ENCODE measurements at places on chromosomes 1 and 21.
A peak's percentile ranks its signal among the peaks of the same experiment; 100 is the strongest.

DNA sequence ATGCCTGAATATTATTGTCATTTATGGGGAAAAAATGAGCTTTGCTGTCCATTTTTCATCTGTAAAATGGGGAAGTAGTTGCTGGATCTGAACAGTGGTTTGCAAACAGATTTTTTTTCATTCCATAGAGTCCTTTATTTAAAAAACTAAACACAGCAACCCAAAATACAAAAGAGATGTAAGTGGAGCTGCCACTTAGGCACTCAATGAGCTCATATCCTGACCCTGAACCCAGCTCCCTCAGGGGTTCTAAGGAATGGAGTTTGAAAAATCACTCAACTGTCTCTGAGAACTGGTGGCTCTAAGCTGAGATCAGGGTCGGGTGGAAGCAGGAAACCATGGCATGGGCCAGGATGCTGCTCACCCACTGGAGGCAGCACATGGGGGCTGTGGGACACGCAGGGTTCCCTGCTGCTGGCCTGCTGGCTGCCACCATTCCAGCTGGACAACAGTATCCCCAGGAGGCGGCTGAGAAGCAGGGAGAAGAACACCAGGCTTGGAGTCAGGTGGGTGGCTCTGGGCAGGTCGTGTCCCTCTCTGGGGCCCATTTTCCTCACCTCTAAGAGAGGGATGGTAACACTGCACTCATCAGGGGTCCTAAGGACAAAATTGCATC, 9.6 kb upstream of the ECE1 start:
- no peak for DNase-seq

GRCh38 chr1:22287946-22288520, 145.1 kb upstream of the WNT4 start:
- DNase-seq: no peak

GRCh38 chr1:210413951-210414350, 85.2 kb downstream of the HHAT start:
- DNase-seq: no peak

DNA sequence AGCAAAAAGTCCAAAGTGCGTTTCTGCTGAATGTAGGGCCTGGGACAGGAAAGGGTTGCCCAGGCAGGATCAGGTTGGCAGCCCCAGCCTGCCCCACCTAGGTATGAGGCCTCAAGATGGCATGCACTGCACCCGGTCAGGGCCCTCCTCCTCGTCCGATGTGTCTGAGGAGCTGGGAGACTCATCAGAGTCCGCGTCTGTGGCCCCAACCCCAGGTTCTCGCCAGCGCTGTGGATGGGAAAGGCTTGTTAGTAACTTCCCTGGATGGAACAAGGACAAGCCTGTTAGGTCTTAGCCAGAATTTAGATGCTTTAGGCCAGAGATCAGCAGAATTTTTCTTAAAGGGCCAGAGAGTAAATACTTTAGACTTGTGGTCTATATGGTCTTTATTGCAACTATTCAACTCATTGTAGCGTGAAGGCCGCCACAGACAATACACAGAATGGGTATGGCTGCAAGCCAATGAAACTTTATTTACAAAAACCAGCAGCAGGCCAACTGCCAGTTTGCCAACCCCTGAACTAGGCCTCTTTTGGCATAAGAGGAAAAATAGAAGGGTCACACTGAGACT, 12.4 kb downstream of the PEA15 start:
- DNase-seq: no peak

DNA sequence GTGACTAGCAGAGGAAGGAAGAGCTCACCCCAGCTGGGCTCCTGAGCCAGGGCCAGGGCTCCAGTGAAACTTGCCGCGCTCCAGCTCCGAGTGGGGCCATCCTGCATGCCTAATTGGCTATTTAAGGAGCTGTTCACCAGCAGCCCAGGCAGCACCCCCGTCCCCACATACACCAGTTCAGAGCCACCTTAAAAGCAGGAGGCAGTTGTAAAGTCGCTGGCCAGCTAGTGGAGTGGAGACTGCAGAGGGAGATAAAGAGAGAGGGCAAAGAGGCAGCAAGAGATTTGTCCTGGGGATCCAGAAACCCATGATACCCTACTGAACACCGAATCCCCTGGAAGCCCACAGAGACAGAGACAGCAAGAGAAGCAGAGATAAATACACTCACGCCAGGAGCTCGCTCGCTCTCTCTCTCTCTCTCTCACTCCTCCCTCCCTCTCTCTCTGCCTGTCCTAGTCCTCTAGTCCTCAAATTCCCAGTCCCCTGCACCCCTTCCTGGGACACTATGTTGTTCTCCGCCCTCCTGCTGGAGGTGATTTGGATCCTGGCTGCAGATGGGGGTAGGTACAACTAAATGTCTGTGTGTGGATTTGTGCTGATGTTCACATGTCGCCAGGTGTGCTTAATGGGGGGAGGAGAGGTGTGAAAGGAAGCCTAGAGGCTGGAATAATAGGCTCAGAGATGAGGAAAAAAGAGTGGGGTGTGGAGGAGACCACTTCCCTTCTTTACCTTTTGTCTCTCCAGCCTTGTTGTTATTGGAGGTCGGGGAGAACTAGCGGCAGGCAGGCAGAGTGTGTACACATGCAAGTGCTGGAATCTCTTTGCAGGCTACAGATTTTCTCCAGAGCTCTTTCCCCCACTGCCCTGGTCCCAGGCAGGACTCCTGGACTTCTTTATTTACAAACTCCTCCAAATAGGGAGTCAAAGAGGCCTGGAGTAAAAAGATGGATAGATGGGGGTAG, at the start of gene CA14:
Gene CA14 (plus strand): TSS at position 151 of the 962 bp plus-strand sequence. CDS start 355 bp downstream, at position 506.
- peak; percentile 25 for DNase-seq

GRCh38 chr1:47906009-47906432, 91.2 kb downstream of the TRABD2B start:
- DNase-seq: no peak

DNA sequence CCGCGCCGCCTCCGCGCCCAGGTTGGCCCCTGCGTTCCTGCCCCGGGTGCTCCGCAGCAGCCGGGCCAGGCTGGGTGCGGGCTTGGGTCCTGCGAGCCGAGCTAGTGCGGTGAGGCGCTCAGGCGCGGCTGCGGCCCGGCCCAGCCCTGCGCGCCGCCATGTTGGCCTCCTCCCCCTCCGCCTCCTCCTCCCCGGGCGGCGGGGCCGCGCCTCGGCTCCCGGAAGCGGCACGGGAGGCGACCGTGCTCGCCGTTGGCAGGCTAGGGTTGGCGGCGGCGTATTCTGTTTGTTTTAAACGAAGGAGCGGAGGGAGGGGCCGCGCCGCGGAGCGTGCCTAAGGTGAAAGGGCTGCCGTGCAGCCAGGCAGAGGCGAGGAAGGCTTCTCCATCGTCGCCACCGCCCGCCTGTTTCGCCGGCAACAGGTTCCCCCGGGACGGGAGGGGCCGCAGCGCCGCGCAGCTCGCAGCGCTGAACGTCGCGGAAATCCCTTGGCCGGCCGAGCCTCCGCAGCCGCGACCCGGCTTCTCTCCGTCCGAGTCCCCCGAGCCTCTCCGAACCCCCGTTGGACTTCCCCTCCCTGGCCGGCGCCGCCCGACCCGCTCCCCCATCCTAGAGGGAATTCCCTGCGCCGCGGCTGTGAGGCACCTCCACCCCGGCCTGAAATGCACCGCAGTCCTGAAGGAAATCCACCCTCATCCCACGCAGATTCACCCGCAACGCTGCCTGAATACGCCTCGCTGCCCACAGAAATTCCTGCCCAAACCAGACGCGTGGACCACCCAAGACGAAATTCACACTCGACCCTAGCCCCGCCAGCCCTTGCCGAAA, at the start of gene USP24:
Gene USP24 (minus strand): TSS at position 171 of the 828 bp plus-strand sequence. CDS start 251 bp downstream, outside the sequence.
- peak; percentile 92 for DNase-seq

- DNase-seq: peak; percentile 76
Observed at GRCh38 chr1:117128323-117129079, 7.0 kb upstream of the TRIM45 start.

GRCh38 chr1:220123889-220124288, 30.0 kb downstream of the IARS2 start:
- peak; percentile 65 for DNase-seq

DNA sequence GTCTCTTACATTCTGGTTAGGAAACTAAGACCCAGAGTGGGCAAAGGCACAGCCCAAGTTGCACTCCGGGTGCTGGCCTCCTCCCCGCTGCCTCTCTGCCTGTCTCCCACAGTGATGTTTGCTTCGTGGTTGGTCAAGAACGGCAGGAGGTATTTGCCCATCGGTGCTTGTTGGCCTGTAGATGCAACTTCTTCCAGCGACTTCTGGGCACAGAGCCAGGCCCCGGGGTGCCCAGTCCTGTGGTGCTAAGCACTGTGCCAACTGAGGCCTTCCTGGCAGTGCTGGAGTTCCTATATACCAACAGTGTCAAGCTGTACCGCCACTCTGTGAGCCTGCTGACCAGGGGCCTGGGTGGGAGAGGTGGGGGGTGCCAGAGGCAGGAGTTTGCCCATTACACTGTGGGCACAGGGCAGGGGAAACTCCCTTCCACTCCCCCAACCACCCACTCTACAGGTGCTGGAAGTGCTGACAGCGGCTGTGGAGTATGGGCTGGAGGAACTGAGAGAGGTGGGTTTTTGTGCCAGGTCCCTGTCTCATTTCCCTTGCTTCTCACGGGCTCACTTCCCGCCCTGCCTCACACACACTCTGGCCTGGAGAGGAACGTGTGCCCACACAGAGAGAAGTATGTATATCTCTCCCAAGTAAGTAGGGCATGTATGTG, 1.9 kb downstream of the BTBD19 start:
- DNase-seq: no peak

Data from hematopoietic multipotent progenitor cell treated with erythropoietin and hydrocortisone succinate and interleukin-3 and kit ligand, for 4 days (in vitro differentiated cells).